ENCODE measurements at places on chromosomes 16 and 17.

DNA sequence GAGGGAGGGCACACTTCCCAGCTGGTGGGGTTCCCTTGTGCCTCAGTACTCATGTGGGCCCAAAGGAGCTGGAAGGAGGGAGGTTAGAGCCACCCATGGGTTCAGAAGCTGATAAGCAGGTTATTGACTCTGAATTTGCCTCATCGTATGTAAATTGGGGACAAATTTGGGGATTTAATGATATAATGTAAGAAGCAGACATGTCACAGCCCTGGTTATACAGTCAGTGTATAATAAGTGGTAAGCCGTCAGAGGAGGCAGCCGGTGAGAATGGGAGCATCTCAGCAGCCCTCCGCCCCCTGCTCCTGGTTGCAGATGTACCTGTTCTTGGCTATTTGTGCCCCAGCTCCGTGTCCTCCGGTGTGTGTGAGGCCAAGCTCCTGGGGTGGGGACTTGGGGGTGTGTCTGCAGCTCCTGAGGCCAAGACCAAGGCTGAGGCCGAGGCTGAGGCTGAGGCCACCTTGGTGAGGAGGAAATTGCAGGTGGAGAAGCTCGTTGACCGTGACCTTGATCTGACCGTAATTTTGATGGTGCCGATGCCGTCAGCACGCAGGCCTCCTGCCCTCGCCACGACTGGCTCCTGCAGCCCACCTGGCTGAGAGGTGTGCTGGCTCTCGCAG, 288.1 kb downstream of the SEC14L1 start:
- no peak for DNase-seq

- DNase-seq = no peak
Observed at GRCh38 chr16:30615358-30616091, 5.3 kb upstream of the ZNF689 start.

- DNase-seq = no peak
Observed at GRCh38 chr17:42672038-42672437, 4.8 kb downstream of the PLEKHH3 start.

- no peak for DNase-seq
Observed at GRCh38 chr17:79977708-79978547, 57.7 kb downstream of the TBC1D16 start.

GRCh38 chr17:67605256-67605912, 112.4 kb upstream of the NOL11 start:
- no peak for DNase-seq

- DNase-seq = no peak
Observed at GRCh38 chr17:21252289-21252795, 868 bp downstream of the NATD1 start.

GRCh38 chr17:79002291-79002690, 7.3 kb downstream of the CANT1 start:
- no peak for DNase-seq

DNA sequence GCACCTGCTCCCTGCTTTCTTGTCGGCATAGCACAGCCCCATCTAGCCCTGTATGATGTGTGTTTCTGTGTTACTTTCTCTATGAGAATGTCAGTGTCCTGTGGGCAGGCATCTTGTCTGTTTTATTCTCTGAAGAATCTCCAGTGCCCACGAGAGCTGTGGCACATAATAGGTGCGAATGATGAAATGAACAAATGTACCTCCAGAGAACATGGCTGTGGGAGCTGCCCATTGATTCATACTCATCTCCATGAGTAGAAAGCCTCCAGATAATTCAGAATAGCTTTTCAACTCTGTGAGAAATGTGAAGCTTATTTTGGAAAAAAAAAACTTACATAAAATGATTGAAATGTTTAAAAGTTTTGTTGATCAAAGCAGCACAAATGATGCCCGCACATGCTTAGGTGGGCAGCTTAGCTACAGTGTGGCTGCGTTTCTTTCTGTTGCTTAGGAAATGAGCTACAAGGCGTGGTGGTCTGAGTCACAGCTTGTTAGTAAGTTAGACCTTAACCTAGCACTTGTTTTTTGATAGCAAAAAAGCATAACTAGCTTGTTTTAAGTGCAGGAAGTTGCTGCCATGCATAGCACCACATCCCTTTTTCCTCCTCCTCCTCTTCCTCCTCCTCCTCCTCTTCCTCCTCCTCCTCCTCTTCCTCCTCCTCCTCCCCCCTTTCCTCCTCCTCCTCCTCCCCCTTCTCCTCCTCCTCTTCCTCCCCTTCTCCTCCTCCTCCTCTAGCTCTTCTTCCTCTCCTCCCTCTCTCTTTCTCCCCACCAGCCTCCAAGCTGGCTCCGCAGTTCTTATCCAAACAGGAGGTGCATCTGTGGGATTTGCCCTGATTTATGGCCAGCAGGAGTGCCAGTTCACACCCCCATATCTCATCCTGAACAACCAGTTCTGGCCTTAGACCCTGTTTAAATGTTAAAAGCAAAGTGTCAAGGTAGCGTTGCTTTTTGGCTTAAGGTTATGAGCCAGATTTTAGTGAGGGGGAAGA, 221.5 kb downstream of the IRF8 start:
- no peak for DNase-seq

- DNase-seq = no peak
Observed at GRCh38 chr17:55432358-55433028, 10.9 kb upstream of the MMD start.

- DNase-seq = no peak
Observed at GRCh38 chr16:75382611-75383010, 50.7 kb downstream of the CFDP1 start.

- DNase-seq = no peak
Observed at GRCh38 chr16:49651996-49652395, 203.9 kb downstream of the ZNF423 start.

GRCh38 chr17:21510686-21511362, 134.7 kb downstream of the KCNJ12 start:
- DNase-seq = no peak

DNA sequence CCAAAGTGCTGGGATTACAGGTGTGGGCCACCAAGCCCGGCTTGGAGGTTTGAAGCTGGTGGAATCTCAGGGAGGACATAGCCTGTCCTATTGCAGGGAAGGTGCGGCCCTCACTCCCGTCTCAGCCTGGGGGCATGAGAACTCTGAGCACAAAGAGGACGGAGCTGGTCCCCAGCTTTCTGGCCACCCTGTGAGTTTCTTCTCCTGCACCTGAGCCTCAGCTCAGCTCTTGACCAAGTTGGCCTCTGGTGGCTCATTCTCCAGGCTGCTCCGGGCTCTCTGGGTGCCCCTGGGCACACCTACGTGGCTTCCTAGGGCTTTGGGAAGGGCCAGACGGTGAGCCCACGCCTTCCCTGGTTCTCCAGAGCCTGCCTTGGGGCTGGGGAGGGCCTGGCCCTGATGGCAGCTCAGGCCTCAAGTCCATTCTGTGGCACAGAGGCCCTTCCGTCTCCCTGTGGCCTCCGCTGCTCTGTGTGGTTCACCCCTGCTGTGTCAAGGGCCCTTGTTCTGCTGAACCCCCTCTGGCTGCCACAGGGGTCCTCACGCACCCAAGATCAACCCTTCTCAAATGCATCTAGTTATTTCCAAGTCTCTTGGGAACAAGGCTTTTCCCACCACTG, 6.9 kb upstream of the FASN start:
- DNase-seq = no peak

DNA sequence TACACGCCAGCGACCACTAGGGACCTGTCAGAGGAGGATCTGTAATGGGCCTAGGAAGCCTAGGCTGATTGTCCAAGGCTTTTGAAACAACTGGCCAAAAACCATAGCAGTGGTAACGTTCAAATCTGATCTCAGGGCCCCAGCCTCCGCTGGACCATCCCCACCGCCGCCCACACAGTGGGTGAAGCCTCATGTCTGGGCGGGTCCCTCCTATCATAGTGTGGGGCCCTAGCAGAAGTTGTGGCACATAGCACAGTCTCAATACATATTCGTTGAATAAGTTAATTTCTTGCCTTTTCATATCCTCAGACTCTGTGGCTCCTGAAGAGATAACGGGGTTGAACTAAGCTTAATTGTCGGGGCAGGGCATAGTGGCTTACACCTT, 818 bp downstream of the DPH1 start:
- no peak for DNase-seq

- no peak for DNase-seq
Observed at GRCh38 chr16:85085721-85086120, 26.6 kb downstream of the CIBAR2 start.
